ENCODE measurements at places on chromosomes 7 and 10. TPM values are rescaled to one million over a fixed set of nuclear protein-coding genes. Genes with fewer than 3 reads are reported as not detected.

The CYP2C8 gene
- total RNA-seq, result 0.09 TPM

DNA sequence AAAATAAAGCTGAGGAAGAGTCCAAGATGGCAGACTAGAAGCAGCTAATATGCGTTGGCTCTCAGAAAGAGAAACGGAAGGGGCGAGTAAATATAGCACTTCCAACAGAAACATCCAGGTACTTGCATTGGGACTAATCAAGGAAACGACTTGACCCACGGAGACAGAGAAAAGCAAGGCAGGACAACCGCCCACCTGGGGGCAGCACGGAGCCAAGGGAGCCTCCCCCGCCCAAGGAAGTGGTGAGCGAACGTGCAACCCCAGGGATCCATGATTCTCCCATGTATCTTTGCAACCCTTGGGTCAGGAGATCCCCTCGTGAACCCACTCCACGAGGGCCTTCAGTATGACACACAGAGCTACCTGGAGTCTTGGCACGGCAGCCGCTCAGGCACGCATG, 45.4 kb upstream of the GRM3 start:
- H3K4me1 ChIP-seq, result no peaks in the 10 kb centered on the region
- no peaks in the 10 kb centered on the region for H3K27me3 ChIP-seq
- no peak overlapping the region for H3K4me3 ChIP-seq
- no peak overlapping the region for H3K27ac ChIP-seq
- no peaks in the 10 kb centered on the region for H3K36me3 ChIP-seq

GRCh38 chr10:49271346-49271745, 27.6 kb upstream of the C10orf71 start:
- H3K27ac ChIP-seq, result no peak overlapping the region
- H3K27me3 ChIP-seq, result peaks cover 15% of the 10 kb centered on the region
- no peaks in the 10 kb centered on the region for H3K36me3 ChIP-seq
- H3K4me1 ChIP-seq, result peaks cover 5% of the 10 kb centered on the region
- no peak overlapping the region for H3K4me3 ChIP-seq

The SLC16A9 gene
- total RNA-seq, result 2.1 TPM

DNA sequence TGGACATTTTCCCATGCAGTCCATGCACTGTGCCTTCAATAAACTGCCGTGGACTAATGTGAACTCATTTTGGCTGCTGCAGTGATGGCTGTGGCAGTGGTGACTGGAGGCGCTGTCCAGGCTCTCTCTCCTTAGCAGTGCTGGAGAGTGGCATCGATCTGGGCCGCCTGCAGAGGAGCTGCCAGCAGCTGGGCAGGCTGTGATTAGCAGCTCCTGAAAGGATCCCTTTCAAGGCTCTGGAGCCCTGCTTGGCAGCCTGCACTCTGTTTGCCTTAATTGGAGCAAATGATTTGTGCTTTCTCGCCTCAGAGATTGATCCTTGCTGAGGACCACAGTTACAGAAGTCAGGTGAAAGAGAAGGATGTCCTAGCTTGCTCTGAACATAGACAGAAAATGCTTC, 130.1 kb upstream of the VWC2 start:
- no peaks in the 10 kb centered on the region for H3K36me3 ChIP-seq
- no peak for DNase-seq
- no peak overlapping the region for H3K4me3 ChIP-seq
- no peaks in the 10 kb centered on the region for H3K27me3 ChIP-seq

- DNase-seq, result no peak
- no peaks in the 10 kb centered on the region for H3K27me3 ChIP-seq
- H3K4me1 ChIP-seq, result no peaks in the 10 kb centered on the region
- H3K4me3 ChIP-seq, result no peak overlapping the region
- no peaks in the 10 kb centered on the region for H3K36me3 ChIP-seq
Observed at GRCh38 chr10:126341491-126341890, 46.8 kb downstream of the ADAM12 start.

DNA sequence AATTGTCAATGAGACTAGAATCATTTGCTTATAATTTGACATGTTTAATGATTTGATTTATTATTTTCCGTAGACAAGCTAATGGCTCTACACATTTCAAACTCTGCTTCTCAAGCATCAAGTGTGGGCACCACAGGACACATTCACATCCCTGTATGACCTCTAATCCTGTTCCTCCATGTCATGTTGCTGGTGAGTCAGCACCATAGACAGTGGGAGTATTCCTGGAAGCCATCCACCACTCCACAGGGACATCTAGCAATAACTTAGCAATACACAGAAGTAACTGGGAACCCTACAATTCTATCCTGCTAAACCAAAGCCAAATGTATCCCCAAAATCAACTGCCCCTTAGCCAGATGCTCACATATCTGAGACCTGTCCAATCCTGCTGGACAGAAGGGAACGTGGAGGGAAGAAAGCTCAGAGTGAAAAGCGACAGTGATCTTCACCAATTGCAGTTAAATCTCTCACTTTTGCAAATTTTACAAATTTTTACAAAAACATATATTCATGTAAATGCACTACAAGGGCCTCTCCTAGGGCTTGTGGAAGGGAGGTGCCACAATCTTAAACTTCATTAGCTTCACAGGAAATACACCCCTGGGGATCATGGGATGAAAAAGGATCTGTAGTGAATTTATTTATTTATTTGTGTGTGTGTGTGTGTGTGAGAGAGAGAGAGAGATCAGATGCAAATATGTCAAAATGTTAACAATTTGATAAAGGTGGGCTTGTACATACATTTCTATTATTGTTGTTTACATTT, 126.5 kb downstream of the GFRA1 start:
- no peak overlapping the region for H3K27ac ChIP-seq
- H3K4me3 ChIP-seq, result no peak overlapping the region
- H3K36me3 ChIP-seq, result no peaks in the 10 kb centered on the region

The OPALIN gene
- not detected for total RNA-seq

The SLC16A12 gene
- not detected for total RNA-seq

- peaks cover 1% of the 10 kb centered on the region for H3K4me1 ChIP-seq
- H3K36me3 ChIP-seq, result no peaks in the 10 kb centered on the region
Observed at GRCh38 chr7:27243340-27244163, 950 bp downstream of the EVX1 start.

GRCh38 chr10:2049560-2049959, 312.2 kb upstream of the ADARB2 start:
- no peak overlapping the region for H3K4me3 ChIP-seq
- DNase-seq, result no peak
- no peaks in the 10 kb centered on the region for H3K4me1 ChIP-seq
- H3K36me3 ChIP-seq, result no peaks in the 10 kb centered on the region
- no peak overlapping the region for H3K27ac ChIP-seq
- no peaks in the 10 kb centered on the region for H3K27me3 ChIP-seq
